ENCODE measurements at places on chromosomes 12 and 14.

- no peak for ATAC-seq
Measured at GRCh38 chr14:26841326-26841725, 243.5 kb upstream of the NOVA1 start.

GRCh38 chr12:120229071-120229486, 28.2 kb upstream of the RPLP0 start:
- ATAC-seq, result no peak

DNA sequence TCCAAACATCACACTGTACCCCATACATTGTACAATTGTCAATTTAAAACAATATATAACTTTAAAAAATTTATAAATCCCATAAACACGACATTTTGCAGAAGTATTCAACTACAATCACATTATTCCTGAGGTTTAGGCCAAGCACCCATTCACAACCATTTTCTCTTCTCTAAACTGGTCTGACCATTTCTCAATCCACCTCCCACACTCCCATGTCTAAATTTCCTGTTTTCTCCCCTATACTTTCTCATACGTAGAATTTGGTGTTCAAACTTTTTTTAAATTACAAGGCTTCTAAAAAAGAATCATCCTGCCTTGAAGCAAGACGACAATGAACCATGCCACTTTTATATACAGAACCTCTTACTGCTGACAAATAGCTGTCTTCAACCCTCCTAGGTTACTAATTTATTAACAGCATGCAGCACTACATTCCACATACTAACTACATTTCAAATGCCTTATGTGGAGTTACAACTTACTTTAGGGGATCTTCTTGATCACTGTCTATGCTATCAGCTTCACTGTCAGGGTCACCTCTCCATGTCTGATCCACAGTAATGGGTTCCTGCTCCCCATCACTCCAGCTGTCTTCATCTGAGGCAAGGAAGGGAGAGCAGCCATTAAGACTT, 3.4 kb downstream of the KANSL2 start:
- no peak for ATAC-seq

DNA sequence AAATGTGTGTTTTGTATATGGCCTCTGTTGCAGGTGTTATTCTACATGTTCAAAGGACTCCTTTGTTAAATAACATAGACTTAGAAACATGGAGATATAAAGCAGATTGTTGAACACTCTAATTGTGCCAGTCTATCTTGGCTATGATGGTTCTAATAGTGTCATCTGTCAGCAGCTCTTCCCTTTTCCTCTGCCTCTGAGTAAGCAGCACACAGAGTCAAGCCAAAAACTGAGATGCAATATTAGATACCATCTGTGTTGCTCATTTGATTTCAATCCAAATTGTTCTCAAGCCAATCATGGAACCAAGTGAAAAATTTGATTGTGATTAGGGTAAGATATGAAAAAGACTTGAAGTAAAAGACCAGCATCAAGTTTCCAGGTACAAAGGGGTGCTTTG, 871.1 kb upstream of the MGAT4C start:
- no peak for ATAC-seq
